ENCODE measurements at places on chromosomes 13 and 19.

DNA sequence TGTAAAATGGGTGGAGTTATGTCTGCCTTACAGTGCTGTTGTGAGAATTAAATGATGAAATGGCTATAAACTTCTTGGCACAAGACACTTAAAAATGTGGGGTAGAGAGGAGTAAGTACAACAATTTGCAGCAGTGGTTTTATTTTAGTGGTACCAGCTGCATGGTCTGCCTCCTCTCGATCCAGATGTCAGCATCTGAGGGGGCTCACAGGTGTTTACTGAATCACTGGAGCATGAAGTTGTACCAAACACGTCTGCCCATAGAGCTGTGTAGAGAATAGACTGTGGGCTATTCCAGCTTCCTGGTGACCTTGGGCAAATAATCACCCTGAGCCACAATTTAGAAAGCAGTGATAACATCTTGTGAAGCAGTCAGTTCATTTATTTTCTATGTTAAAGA lies 11.1 kb downstream of the SLC10A2 start:
- no peak for DNase-seq

DNA sequence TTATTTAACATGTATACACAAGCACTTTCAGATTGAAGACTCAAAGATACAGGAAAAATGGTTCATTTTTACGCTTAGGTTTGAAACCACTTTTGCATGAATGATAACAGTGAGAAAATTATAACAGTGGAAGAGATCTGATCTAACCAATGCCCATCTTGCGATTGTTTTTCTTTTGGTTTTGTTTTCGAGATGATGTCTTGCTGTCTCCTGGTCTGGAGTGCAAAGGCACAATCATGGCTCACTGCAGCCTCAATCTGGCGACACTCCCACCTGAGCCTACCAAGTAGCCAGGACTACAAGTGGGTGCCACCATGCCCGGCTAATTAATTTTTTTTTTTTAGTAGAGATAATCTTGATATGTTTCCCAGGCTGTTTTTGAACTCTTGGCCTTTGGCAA lies 10.2 kb upstream of the EID2 start:
- DNase-seq = no peak

GRCh38 chr13:64758521-64759244 lies 2471.5 kb downstream of the PCDH9 start:
- no peak for DNase-seq

DNA sequence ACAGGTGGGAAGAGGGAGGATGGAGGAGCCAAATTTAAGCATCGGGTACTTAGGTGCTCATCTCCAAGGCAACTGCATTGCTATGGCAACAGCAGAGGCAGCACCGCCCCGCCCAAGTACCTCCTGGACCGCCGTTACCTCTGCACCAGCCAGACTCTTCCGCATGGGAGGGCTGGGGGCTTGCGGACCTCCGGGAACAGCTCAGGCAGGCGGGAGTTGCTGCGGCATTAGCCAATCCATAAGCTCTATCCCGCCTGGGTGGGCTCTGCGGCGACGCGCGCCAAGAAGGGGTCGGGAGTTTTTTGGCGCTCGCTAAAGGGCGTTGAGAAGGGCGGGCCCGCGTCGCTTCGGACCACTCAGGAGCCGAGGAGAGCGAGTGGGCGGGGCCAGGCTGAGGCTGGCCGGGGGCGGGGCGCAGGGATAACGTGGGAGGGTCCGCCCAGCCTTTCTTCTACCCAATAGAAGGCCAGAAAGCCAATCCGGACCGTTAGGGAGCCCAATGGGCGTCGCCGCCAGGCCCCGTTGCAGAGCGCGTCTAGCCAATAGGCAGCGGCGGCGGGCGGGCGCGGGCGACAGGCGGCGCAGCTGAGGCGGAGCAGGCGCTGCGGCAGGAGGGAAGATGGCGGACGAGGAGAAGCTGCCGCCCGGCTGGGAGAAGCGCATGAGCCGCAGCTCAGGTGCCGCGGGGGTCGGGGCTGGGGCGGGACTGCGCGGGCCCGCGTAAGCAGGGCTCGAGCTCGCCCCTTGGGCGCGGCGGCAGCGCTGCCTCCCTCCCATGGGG lies at the start of gene PIN1:
TSS of gene PIN1 (plus strand) at position 593 of the 781 bp plus-strand sequence. CDS start at position 620, 27 bp downstream.
- peak; percentile 96 for DNase-seq

GRCh38 chr13:82962397-82962796 lies 919.9 kb downstream of the SLITRK1 start:
- no peak for DNase-seq

DNA sequence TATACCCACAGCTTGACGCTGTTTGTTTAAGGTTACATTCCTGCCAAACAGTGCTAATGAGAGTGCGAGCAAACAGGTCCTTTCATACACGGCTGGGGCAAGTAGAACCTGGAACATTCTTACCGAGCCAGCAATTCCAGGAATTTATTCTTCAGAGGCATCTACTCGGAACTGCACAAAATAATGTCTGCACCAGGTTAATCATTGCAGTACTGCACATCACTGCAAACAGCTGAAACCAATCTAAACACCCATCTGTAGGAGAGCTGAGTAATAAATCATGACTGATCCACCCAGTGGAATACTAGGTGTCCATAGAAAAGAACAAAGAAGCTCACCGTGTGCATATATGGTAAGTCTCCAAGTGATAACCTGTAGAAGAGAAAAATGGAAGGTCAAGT lies 1.2 kb upstream of the ZNF579 start:
- DNase-seq = peak; percentile 75

DNA sequence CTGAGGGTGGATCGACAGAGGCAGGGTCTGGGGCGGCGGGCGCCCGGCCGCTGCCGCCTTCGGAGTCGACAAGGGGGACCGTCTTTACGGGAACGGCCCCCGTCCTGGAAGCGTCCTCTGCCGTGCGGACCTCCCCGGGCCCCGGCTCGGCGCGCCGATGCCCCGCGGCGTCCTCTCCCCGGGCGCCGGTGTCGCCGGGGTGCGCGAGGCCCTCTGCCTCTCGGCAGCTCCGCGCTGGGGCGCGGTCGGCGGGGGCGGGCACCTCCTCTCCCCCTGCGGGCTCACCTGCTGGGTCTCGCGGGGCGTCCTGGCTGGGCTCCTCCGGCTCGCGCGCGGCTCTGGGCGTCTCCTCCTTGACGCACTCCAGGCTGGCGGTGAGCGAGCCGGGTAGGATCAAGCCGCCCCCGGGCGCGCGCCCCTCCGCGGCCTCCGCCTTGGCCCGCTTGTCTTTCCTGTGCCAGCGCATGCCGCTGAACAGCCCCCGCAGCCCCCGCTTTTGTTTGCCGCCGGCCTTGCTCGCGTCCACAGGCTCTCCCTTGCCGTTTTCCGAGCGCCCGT lies 1.5 kb downstream of the AMER2 start:
- DNase-seq = peak; percentile 78

GRCh38 chr19:38204096-38204495 lies 19.9 kb downstream of the DPF1 start:
- peak; percentile 100 for DNase-seq

- DNase-seq = no peak
Observed at GRCh38 chr13:57992416-57992815, 360.9 kb downstream of the PCDH17 start.

DNA sequence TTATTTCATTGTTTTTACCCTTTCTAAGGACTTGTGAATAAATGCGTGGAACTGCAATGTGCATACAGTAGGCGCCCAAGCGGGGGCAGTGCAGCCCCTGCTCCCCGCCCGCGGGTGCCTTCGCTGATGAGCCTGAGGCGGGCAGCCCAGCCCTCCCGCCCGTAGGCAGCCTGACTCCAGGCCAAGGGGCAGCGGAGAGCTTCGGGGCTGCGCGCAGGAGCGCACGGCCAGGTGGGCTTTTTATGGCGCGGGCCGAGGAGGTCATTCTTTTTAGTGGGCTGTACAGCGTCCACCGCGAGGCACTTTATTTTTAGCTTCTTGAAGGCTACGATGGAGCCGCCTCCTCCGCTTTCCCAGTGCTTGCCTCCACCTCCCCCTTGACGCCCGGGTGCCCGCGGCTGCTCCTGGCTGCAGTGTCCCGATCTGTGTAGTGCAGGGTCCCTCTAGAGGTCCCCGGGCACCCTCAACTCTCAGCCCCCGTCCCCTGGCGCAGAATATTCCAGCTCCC lies 60.5 kb downstream of the CCNE1 start:
- DNase-seq = peak; percentile 9

DNA sequence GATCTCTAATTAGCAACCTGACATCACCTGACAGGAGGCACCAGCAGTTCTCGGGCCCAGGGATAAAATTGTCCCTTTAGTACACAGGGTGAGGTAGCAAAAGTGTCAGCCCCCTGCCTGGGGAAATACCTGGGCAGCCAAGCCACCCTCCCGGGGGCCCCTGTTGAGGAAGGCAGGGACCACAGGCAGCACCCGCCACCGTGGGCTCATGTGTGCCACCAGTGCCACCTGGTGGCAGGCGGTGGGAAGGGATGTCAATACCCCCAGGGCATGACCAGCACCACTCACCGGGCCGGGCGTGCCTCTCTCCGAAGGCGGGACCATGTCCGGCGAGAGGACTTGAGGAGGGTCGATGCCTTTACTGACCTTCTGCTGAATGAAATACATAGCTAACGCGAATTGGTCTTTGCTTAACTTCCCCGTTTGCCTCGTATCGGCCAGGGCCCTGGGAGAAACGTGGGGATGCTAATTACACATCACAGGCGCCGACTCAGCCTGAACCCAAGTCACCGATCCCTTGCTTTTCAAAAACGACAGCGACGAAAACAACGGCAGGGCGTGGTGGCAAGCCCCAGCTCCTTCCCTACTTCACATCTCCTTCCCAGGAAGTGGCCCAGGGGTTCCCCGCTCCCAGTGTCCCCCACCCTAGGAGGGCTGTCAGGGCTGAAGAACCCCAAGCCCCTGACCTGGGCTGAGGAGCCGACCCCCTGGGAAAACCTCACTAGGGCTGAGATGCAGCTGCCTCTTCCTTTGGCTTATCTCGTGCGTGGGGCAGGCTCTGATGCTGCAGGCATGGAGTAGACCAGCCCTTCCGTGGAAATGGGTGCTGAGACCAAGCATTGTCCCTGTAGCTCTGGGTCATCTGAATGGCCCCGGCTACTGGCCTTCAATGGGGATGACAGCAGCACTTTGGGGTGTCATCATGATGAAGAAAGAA lies 53.8 kb downstream of the EPS15L1 start:
- peak; percentile 22 for DNase-seq

DNA sequence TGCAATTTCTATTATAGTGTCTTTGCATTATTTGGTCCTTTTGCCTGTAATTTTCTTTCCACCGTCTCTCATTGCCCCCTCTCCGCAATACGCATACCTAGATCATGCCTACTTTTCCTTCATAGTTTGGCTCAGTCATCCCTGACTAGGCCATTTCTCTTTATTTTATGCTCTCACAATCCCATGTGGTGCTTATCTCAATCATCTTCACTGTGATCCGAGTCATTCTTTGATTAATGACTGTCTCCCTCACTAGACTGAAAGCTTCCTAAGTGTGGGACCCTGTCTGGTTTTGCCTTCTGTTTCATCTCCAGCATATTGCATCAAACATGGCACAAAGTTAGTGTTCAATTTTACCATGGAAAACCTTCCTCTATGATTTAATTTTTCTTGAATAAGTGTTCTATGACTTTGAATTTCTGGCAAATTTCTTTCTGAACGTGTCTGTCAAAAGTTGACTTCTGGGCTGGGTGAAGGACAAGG lies 43.7 kb upstream of the OLFM4 start:
- no peak for DNase-seq

DNA sequence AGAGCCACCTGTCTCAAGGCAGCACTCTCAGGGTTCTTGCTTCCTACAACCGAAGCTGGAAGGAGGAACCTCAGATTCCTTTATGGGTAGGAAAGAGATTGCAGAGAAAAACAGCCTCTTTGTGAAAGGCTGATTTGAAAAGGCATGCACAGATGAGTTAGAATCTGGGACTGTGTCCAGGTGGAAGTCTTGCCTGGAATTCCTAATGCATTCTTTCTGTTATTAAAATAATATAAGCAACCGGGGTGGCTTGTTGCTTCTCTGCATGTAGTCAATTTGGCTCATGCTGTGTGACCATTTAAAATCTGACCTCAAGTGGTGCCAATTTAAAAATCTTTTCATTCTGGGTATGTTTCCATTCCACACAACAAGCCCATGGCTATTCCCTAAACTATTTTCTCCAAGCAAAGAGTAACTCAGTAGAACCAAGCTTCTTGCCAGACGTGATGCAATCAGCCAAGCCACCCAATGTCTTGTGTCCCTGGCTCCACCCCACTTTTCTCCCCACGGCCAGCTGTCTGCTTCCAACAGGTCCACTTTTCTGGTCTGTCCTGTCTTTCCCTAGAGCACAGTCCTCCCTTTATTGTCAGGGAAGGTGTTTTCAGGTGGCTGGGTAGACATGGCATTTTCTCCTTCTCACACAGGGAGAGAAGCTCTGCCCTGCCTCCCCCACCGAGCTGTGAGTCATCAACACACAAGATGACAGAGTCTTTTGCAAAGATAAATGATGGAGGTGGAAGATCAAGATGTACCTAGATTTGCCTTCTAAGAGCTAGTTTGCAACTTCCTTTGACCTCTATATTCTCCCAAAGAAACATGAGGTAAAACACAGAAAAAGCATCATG lies 394.3 kb downstream of the FOXO1 start:
- peak; percentile 22 for DNase-seq

GRCh38 chr13:112867301-112867711 lies 101.7 kb upstream of the MCF2L start:
- no peak for DNase-seq

DNA sequence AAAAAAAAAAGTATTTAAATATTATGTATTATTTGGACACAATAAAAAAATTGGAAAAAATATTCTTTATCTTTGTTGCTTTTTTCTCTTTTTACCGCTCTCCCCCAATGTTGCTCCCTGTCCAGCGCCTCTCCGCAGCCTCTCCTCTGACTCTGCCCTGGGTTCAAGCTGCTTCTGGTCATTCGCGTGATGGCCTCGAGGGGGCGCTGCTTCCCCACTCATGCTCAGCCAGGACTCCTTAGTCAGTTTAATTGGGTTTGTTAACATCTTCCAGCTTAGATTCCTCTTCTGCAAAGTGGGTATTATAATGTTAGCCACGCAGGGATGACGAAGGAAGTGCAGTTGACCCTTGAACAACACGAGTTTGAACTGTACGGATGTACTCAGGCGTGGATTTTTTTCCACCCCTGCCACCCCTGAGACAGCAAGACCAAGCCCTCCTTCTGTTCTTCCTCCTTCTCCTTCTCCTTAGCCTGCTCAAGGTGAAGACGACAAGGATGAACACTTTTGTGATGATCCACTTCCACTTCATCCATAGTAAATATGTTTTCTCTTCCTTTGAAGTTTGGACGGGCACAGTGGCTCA lies 4.9 kb upstream of the NWD1 start:
- DNase-seq = peak; percentile 62

- no peak for DNase-seq
Observed at GRCh38 chr13:45851956-45852355, 403 bp upstream of the SIAH3 start.

DNA sequence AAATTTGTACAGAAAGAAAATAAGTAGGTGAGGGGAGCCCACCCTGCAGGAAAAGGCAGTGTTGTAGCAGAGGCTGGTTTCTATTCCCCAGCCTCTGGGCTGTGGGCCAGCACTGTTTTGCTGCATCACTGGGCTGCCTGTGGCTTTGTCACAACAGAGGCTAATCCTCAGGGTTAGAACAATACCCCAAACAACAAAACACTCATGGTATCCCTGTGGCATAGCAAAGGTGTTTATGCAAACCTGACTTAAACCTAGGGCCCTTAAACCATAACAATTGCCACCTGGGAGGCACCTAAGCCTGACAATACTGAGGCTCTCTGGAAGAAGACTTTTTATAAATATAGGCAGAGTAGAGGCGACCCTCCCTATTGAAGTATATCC lies 314.7 kb downstream of the OLFM4 start:
- DNase-seq = no peak

Data from NCI-H146 (cell line).